ENCODE measurements at places on chromosomes 2 and 18.
A peak's percentile ranks its signal among the peaks of the same experiment; 100 is the strongest.

DNA sequence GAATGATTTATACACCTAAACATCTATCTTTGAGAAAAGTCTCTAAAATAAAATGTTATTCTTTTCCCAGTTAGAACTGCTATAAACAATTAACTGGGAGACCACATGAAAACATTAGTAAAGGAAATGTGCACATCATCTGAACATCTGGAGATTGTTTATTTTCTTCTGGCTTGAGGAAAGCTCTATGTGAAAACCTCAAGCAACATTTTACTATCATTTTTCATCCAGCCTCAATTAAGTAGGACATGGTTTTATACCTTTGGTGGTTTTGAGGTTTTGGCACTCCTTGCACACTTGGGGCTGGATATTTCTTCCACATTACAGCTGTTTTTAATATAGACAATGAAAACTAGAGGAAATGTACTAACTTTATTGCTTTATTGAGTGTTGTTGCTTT, 609.5 kb upstream of the SLC8A1 start:
- no peak for DNase-seq
- no peak overlapping the region for H3K27ac ChIP-seq
- no peaks in the 10 kb centered on the region for H3K36me3 ChIP-seq
- H3K27me3 ChIP-seq: no peaks in the 10 kb centered on the region
- no peak overlapping the region for H3K4me3 ChIP-seq

- no peaks in the 10 kb centered on the region for H3K36me3 ChIP-seq
- peak; percentile 93 for DNase-seq
- H3K27me3 ChIP-seq: no peaks in the 10 kb centered on the region
- peak overlapping the region; percentile 75 for H3K27ac ChIP-seq
Measured at GRCh38 chr2:72955228-72956049, 38.1 kb downstream of the EMX1 start.

- H3K4me3 ChIP-seq: no peak overlapping the region
- H3K27ac ChIP-seq: no peak overlapping the region
- no peaks in the 10 kb centered on the region for H3K27me3 ChIP-seq
- H3K36me3 ChIP-seq: no peaks in the 10 kb centered on the region
- no peak for DNase-seq
- peaks cover 5% of the 10 kb centered on the region for H3K4me1 ChIP-seq
Measured at GRCh38 chr2:27353762-27354596, 2.6 kb downstream of the GTF3C2 start.

DNA sequence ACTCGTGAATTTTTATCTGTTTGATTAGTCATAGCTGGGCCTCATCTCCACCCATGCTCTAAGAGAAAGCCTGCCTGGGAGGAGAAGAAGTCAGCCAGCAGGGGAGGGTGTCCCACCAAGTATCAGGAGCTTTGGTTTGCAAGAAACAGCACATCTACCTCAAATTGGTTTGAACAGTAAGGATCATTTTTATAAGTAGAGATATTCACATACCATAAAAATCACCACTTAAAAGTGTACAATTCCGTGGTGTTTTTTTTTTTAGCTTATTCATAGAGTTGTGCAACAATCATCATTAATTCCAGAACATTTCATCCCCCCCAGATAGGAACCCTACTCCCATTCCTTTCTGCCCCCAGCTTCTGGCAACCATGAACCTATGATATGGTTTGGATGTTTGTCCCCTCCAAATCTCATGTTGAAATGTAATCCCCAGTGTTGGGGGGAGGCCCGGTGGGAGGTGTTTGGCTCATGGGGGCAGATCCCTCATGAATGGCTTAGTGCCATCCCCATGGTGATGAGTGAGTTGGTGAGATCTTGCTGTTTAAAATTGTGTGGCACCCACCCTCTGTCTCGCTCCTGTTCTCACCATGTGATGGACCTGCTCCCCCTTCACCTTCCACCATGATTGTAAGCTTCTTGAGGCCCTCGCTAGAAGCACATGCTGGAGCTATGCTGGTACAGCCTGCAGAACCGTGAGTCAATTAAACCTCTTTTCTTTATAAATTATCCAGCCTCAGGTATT, 36.2 kb upstream of the HS6ST1 start:
- no peak overlapping the region for H3K27ac ChIP-seq
- H3K4me3 ChIP-seq: no peak overlapping the region
- H3K36me3 ChIP-seq: peaks cover 5% of the 10 kb centered on the region
- H3K4me1 ChIP-seq: no peaks in the 10 kb centered on the region

DNA sequence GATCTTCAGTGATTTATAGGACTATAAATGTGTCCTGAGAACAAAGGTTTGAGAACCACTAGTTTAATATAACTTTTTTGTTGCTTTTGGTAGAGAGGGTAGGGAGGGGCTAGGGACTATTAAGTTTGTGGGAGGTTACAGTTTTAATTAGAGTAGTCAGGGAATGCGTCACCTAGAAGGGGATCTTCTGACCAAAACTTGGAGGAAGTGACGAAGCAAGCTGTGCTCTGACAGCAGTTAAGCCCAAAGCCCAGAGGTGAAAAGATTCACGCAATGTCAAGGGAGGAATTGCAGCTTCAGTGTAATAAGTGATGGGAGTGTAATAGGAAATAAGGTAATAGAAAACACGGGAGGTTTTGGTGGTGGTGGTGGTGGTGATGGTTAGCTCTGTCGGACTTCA, 8.1 kb downstream of the TDRD15 start:
- no peaks in the 10 kb centered on the region for H3K4me1 ChIP-seq
- no peak overlapping the region for H3K4me3 ChIP-seq
- no peaks in the 10 kb centered on the region for H3K27me3 ChIP-seq
- H3K27ac ChIP-seq: no peak overlapping the region
- no peak for DNase-seq

GRCh38 chr2:189685540-189686229, 11.2 kb downstream of the ANKAR start:
- no peak overlapping the region for H3K27ac ChIP-seq
- no peaks in the 10 kb centered on the region for H3K27me3 ChIP-seq
- H3K4me3 ChIP-seq: no peak overlapping the region
- no peak for DNase-seq
- H3K36me3 ChIP-seq: no peaks in the 10 kb centered on the region

GRCh38 chr18:35938158-35938557, 34.3 kb upstream of the RMP24 start:
- no peak overlapping the region for H3K4me3 ChIP-seq
- no peaks in the 10 kb centered on the region for H3K4me1 ChIP-seq
- no peak for DNase-seq
- no peak overlapping the region for H3K27ac ChIP-seq
- no peaks in the 10 kb centered on the region for H3K36me3 ChIP-seq

DNA sequence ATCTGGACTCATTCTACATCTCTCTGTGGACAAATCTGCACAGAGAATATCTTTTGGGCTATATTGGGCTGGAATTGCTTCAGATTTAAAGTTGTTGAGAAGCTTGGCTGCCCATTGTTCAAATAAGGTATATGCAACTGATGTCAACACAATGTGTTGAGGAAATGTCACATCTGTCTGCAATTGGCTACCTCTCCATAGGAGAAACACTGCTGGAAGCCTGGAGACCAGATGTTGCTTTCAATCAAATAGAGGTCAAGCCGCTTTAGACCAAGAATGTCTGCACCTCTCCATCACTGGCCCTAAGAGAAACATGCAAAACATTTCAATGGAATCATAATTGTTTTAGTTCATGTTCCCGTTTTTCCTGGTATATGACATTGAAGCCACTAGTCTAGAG, 720.2 kb downstream of the SLC4A3 start:
- no peak overlapping the region for H3K27ac ChIP-seq
- no peak overlapping the region for H3K4me3 ChIP-seq
- DNase-seq: no peak
- peaks cover 7% of the 10 kb centered on the region for H3K4me1 ChIP-seq
- no peaks in the 10 kb centered on the region for H3K36me3 ChIP-seq
- no peaks in the 10 kb centered on the region for H3K27me3 ChIP-seq

- no peak overlapping the region for H3K4me3 ChIP-seq
- no peak for DNase-seq
- H3K36me3 ChIP-seq: no peaks in the 10 kb centered on the region
- H3K27ac ChIP-seq: no peak overlapping the region
Measured at GRCh38 chr18:58387716-58388115, 241.2 kb downstream of the ALPK2 start.

DNA sequence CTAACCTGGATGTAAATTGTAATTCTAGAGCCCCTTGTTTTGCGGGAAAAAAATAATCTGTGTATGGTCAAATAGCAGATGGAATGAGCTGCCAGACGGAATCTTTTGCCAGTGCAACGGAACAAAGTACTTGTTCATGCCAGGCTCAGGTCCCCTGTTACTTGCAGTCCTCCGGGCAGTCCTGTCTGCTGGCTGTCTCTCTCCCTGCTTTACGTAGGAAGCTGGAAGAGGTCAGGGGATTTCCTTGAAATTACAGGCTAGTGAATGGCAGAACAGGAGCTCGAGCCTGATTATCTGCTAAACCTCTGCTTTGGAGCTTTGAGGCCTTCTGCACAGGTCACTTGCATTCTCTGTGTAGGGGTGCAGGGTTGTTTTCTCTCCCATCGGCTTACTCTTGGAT, 54.8 kb downstream of the LRRFIP1 start:
- no peak for DNase-seq
- no peak overlapping the region for H3K27ac ChIP-seq
- H3K4me3 ChIP-seq: no peak overlapping the region
- no peaks in the 10 kb centered on the region for H3K4me1 ChIP-seq
- no peaks in the 10 kb centered on the region for H3K36me3 ChIP-seq

DNA sequence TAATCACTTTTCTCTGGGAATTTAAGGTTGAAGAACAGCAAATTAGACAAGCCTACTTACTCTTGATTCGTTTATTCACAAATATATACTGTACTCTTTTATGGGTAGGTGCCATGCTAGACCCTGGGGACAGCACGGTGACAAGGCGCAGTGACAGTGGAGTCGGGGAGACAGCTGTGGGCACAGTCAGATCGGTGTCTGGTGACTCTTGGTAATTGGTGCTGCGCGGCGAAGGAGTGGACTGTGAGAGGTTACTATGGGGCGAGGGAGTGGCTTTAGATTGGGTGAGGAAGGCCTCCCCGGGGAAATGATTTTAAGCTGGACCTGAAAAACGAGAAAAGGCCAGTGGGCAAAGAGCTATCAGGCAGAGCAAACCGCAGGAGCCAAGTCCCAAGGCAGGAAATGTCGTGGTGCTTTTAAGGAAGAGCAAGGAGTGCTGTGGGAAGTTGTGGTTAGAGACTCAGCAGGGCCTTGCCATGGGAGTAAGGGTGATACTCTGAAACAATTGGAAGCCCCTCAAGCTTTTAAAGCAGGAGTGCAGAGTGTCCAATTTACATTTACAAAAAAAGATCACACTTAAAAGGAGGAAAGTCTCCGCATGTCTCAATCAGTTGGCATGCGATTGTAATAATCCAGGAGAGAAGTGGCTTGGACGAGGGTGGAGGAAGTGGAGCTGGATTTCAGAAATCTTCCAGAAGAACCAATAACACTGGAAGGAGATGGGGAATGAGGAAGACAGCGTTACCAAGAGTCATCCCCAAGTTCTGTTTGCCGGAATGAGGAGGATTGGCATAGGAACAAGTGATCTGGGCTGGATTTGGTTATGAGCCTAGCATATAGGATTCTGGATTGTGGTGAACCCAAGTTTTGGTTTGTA, 36.1 kb upstream of the TXNDC2 start:
- DNase-seq: peak; percentile 10
- H3K27ac ChIP-seq: no peak overlapping the region

DNA sequence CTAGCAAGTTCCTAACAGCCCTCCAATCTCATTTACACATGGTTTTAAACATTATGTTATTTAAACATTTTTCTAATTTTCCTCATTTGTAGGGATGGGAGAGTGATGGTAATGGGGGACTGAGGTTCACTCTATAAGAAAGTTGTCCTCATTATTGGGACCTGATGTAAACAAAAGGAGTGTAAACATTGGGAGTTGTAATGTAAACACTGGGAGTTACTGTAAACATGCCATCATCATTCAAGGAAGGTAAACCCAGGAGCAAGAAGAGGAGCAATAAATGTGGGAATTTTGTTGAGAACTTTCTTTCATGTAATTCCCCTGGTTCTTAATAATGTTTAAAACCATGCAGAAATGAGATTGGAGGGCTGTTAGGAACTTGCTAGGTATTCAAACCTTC, 17.8 kb downstream of the RFTN2 start:
- H3K36me3 ChIP-seq: no peaks in the 10 kb centered on the region
- no peak for DNase-seq
- H3K27ac ChIP-seq: no peak overlapping the region
- H3K4me1 ChIP-seq: no peaks in the 10 kb centered on the region

GRCh38 chr2:161124201-161124600, 36.0 kb upstream of the TANK start:
- no peaks in the 10 kb centered on the region for H3K27me3 ChIP-seq
- H3K4me3 ChIP-seq: no peak overlapping the region
- H3K4me1 ChIP-seq: no peaks in the 10 kb centered on the region
- no peak overlapping the region for H3K27ac ChIP-seq

- no peaks in the 10 kb centered on the region for H3K36me3 ChIP-seq
- peaks cover 30% of the 10 kb centered on the region for H3K27me3 ChIP-seq
- H3K27ac ChIP-seq: no peak overlapping the region
- H3K4me1 ChIP-seq: no peaks in the 10 kb centered on the region
Measured at GRCh38 chr2:176652300-176653182, 383.3 kb downstream of the MTX2 start.

GRCh38 chr2:48668992-48669391, 51.3 kb downstream of the GTF2A1L start:
- DNase-seq: no peak
- no peaks in the 10 kb centered on the region for H3K27me3 ChIP-seq
- H3K27ac ChIP-seq: no peak overlapping the region
- H3K4me1 ChIP-seq: no peaks in the 10 kb centered on the region
- no peaks in the 10 kb centered on the region for H3K36me3 ChIP-seq

- H3K27me3 ChIP-seq: no peaks in the 10 kb centered on the region
- no peaks in the 10 kb centered on the region for H3K36me3 ChIP-seq
- no peak overlapping the region for H3K4me3 ChIP-seq
- DNase-seq: no peak
- H3K27ac ChIP-seq: no peak overlapping the region
Measured at GRCh38 chr2:118118479-118118878, 30.2 kb downstream of the INSIG2 start.

- H3K27me3 ChIP-seq: no peaks in the 10 kb centered on the region
- no peak for DNase-seq
- no peak overlapping the region for H3K4me3 ChIP-seq
- H3K27ac ChIP-seq: no peak overlapping the region
- H3K36me3 ChIP-seq: peaks cover 5% of the 10 kb centered on the region
Measured at GRCh38 chr2:65070856-65071255, 14.6 kb downstream of the CEP68 start.

GRCh38 chr2:102145107-102145506, 2.6 kb downstream of the IL1R1 start:
- no peaks in the 10 kb centered on the region for H3K36me3 ChIP-seq
- H3K27me3 ChIP-seq: peaks cover 37% of the 10 kb centered on the region
- no peak for DNase-seq
